ENCODE measurements at places on chromosomes 11 and 22. TPM values are rescaled to one million over a fixed set of nuclear protein-coding genes. Genes with fewer than 3 reads are reported as not detected.
A peak's percentile ranks its signal among the peaks of the same experiment; 100 is the strongest.

- no peak for DNase-seq
Observed at GRCh38 chr11:134417871-134418840, 6.1 kb upstream of the B3GAT1 start.

GRCh38 chr11:64687204-64687603, 35.8 kb downstream of the NRXN2 start:
- no peak for DNase-seq

GRCh38 chr11:23723861-23724260, 773.0 kb upstream of the LUZP2 start:
- DNase-seq: no peak

DNA sequence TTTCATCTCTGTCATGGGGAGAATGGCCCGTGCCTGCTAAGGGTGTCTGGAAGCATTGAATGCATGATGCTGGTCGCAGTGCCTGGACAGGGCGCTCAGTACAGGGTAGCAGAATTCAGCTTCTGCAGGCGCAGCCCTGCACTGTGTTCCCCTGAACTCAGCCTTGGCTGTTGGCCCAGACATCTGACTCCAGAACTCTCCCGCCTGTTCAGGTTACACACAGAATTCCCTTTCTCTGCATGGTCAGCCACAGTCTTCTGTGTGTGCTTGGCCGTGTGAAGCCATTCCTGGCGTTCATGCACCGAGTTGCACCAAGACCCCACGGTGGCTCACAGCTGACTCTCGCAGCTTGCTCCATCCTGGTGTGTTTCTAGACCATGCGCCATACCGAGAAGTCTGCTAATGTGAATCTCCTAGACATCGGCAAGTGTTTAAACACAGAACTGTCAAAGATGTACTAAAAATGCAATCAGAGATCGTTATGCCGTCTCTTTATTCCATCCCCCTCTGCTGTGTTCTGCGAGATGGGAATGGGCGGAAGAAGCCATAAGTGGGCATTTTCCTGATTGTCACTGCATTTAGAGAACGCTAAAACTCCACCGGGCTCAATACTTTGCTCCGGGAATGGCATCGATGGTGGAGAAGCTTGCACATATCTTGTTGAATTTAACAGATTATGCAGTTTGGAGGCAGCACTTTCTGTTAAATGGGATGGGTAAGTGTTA, 55.6 kb downstream of the MPPED1 start:
- no peak for DNase-seq

DNA sequence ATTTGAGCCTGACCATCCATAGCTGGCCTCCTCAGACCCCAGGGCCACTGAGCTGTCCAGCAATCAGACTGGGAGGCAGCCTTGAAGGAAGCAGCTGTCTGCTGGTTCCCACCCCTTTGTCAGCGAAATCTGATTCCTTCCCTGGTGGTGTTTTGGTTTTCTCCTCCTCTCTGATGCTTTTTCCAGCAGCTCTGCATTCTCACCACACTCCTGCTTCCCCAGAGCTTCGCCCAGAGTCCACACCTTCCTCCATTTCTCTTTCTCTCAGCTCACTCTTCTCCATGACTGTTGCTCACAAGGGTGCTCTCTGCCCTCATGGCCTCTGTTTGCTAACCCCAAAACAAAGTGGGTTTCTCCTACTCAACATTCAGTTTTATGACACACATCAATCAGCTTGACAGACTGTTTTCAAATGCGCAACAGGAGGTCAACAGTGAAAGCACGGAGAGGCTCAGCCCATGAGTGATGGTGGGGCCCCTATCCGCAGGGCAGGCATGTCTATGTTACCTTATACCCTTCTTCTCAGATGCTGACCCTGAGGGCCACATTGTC, 130.6 kb upstream of the MTNR1B start:
- DNase-seq: peak; percentile 64

DNA sequence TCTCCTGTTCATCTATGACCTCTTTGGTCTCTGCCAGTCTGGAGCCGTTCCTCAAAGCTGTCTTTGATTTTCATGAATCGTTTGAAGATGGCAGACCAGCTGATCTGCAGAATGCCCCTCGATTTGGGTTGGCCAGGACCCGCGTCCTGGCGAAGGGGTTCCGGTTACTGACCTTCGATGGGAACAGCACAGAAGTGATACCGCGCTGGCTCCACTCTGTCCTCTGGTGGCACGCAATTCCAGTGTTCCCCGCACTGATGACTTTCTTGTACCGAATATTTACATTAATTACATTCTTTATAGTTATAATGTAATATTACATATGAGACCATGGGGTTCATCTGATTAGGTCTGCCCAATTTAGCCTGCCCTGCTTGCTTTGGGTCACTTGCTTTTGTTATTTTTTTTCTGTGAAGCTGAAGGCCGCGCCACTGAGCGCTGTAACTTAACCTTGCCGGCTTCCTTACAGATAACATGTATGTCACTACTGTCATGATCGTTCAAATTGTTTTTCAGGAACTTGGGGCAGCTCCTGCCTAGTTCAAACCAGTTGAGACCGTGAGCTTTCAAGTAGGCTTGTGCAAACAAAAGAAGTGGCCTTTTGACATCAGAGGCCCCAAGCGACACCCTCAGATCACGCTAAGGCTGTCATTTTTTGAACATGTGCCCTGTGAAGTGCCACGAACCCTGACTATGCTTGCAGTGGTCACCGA, 4.1 kb upstream of the USP18 start:
- no peak for DNase-seq

DNA sequence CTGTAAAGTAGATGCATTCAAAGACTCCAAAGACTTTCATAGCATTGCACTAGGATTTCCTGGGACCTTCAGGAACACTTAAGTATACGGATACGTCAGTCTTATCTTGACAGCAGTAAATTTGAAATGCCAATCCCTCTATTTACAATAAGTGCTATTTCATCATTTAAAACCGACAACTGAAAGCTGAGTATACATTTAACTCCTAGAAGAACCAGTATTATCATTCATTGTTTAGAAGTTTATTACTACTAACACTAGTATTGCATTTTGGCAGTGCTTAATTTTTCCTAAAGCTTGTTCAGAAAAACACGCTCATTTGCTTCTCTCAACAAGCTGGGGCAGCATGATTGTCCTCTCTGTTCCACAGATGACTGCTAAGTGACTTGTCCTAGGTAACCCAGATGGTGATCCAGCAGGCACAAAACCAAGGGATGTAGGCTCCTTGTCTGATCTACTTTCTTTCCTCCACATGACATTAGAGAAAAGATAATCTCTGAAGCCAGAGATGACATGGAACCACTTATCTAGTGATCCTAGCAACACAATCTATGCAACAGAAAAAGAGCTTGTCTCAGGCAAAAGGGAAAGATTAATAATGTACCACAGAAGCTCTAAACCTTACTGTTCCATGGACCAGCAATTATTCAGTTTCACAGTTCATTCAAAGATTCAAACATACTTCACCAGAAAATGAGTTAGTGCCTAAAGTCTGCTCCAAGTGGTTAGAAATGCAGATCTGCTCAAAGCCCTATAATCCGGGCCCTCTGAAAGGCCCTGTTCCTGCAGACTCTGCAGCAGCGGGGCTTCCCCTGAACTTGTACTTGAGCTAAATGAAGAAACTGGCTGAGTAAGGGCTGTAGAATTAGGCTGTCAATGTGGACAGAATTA, 5.2 kb downstream of the MAML2 start:
- no peak for DNase-seq

DNA sequence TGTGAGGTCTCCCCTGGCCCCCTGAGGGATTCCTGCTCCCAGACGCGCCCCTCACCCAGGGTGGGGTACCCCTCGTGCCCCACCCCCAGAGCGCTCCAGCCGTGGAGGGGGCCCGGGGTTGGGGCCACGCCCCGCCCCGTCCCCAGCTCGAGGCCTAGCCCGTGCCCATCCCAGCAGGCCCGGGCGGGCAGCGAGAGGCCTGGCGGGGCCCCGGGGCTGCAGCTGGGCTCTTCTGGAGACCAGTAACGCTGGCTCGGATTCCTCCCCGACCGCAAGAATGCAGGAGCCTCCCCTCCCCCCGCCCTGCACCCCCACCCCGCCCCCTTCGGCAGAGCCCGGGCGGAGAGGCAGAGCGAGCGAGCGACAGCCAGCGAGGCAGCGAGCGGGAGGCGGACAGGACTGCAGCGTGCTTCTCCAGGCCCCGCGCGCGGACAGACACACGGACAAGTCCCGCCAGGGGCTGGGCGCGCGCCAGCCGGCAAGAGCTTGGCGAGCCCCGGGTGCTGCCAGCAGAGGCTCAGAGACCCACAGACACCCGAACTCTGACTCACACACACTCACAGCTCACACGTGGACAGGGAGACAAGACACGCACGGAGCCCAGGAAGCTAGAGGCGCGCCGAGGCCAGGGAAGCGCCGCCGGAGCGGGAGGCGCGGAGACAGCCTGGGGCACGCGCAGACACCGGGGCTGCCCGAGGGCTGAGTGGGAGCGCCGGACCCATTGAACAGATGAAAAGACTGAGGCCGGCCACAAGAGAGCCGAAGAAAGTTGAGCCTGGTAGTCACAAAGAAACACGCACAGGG, 15.2 kb downstream of the BCL9L start:
- DNase-seq: peak; percentile 94

- DNase-seq: peak; percentile 65
Observed at GRCh38 chr11:8365216-8365941, 101.7 kb upstream of the LMO1 start.

DNA sequence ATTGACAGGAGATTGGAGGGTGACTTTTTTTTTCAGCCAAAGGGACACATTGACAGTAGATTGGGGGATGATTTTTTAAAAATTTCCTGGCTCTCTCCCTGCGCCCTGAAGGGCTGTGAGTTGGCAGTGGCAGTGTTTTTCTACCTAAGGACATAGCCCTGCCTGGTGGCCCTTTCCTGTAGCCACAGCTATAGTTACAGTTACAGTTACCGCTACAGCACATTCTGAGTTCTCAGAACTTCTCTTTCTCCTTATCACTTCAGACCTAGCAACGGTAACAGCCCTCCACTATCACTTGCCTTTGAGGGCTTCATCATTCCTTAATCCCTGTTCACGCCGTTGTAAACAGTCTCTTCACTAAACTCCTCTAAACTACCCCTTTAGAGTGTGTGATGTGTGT, 684 bp downstream of the MRGPRX2 start:
- no peak for DNase-seq

DNA sequence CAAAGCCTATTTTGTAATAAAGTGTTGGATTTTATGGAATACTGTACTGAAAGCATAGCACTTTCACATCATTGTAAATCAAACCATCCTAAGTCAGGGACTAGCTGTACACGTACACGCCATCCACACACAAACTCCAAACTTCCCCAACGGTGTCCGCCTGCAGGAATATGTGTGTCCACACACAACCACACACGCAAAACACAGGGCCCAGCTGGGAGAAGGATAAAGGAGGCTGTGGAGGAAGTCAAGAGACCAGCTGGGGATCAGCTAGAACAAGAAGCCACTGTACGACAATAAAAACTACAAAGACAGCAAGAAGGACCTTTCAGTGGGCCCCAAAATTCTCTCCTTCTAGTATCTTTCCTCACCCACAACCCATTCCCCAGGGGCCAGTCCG, 1.6 kb downstream of the TRIM29 start:
- DNase-seq: no peak

DNA sequence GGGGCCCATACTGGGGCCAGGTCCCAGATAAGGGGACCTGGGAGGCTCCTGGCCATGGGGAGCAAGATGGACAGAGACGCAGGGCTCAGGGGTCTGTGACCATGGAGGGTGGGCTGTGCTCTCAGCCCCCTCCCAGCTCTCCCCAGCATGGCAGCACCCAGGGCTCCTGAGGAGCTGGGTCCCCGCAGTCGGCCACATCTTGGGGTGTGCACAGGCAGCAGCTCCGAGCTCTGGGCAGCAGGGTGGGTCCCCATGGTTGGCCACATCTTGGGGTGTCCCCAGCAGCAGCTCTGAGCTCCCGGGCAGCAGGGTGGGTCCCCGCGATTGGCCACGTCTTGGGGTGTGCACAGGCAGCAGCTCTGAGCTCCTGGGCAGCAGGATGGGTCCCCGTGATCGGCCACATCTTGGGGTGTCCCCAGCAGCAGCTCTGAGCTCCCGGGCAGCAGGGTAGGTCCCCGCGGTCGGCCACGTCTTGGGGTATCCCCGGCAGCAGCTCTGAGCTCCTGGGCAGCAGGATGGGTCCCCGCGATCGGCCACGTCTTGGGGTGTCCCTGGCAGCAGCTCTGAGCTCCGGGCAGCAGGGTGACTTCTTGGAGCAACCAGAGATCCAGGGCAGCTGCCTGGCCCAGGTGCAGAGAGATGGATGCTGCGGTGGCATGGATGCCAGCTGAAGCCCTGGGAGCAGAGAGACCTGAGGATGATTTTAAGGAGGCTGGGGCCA, 18.3 kb upstream of the MUC5B start:
- peak; percentile 16 for DNase-seq

DNA sequence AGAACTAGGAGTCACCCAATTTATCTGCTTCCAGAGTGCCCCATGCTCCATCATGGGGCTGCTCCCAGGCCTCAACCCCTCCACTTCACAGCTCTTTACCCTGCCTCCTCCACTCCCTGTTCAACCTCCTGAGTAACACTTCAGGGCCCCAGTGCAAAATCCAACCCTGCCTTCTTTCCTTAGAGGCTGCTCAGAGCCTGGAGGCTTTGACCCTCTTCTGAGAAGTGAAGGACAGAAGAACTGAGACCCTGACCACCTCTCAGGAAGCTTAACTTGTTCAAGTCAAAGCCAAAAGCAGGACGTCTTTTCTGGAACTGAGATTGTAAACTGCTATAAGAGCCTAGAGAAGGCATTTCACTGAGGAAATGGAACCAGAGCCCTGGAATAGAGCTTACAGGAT, 15.5 kb downstream of the EIF3F start:
- no peak for DNase-seq

DNA sequence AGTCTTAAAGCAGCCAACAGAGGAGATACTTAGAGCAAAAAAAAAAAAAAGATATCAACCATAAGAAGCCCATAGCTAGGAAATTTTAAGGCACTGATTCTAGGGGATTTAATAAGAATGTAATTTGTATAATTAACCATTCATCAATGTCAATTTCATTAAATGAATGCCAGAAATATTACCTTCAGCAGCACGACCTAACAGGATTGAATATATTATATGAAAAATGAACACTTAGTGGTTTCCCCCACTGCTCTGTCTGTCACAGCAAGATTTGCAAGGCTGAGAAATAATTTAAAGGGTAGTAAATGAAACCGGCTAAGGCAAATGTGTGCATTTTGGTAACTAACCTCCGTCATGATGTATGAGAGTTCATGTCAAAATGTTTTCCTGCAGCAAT, 319.9 kb downstream of the KIRREL3 start:
- DNase-seq: no peak

GRCh38 chr11:72860010-72860409, 45.8 kb downstream of the ATG16L2 start:
- no peak for DNase-seq

The MPZL3 gene
- 2.1 TPM for total RNA-seq

The SAA1 gene
- not detected for total RNA-seq

The CELF1 gene
- 211 TPM for total RNA-seq

The PAMR1 gene
- 2.4 TPM for total RNA-seq

The SEC14L2 gene
- total RNA-seq: 8.5 TPM

The SLC22A9 gene
- total RNA-seq: not detected

The AMOTL1 gene
- 20.2 TPM for total RNA-seq

The NCR3LG1 gene
- 0.94 TPM for total RNA-seq

The BIRC2 gene
- total RNA-seq: 28.2 TPM

The MFRP gene
- not detected for total RNA-seq

The LYVE1 gene
- total RNA-seq: not detected

The TECTA gene
- 0.66 TPM for total RNA-seq

The C22orf42 gene
- total RNA-seq: not detected

The PPP1CA gene
- 214 TPM for total RNA-seq

The ST14 gene
- total RNA-seq: 22.9 TPM

Data from H9 (cell line).